Left renal cortex interstitium (tissue), 4 donors: ENCODE measurements at places on chromosomes 13 and 19.

DNA sequence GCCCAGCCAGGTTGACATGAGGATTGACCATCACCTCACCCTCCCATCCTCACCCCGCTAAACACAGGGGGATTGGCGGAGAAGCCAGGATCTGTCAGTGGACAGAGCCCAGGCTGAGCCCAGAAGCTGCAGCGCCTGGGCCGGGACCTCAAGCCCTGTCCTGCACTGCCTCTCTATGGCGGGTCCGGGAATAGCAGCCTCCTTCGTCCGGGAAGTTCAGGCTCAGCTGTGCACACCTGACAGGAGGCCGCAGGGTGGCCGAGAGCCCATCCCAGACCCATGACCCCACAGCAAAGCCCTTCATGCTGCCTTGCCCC is 67.8 kb downstream of the SPACA7 start:
- peak; percentile 52 for DNase-seq

GRCh38 chr19:4081441-4082129 is 14.9 kb upstream of the ZBTB7A start:
- no peak for DNase-seq

DNA sequence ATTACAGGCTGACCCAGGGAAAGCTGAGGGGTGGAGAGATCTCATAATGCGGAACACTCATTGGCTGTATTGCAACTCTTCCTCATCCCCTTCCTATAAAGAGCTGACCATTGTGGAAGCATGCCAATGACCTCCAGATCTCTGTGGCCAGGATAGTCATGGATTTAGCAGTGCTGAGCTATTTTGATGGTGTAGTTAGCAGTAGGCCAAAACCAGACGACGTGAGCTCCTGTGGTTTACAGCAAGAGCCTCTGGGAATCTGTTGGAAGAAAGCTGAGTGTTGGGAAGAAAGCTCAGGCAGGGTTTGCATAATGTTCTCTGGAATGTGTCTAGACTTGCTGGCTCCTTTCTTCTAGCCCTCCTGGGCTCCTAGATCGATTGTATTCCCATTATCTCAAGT is 187.5 kb upstream of the GPC6 start:
- no peak for DNase-seq

DNA sequence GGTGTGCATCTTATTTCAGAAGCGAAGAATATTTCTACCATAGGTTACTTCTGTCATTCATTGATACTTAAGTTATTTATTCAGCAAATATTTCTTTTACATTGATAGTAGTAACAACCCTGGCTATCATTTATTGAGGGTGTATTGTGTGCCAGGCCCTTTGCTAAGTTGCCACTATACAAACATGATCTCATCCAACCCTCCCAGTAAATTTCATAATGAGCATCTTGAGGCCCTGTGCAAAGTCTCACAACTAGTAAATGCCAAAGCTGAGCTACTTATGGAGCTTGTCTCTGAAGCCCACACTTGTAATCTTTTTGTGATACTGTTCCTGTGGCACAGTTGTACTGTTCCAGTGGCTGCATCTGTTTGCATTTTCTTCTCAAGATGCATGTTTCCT is 36.1 kb downstream of the RNASEH2B start:
- DNase-seq, result no peak

DNA sequence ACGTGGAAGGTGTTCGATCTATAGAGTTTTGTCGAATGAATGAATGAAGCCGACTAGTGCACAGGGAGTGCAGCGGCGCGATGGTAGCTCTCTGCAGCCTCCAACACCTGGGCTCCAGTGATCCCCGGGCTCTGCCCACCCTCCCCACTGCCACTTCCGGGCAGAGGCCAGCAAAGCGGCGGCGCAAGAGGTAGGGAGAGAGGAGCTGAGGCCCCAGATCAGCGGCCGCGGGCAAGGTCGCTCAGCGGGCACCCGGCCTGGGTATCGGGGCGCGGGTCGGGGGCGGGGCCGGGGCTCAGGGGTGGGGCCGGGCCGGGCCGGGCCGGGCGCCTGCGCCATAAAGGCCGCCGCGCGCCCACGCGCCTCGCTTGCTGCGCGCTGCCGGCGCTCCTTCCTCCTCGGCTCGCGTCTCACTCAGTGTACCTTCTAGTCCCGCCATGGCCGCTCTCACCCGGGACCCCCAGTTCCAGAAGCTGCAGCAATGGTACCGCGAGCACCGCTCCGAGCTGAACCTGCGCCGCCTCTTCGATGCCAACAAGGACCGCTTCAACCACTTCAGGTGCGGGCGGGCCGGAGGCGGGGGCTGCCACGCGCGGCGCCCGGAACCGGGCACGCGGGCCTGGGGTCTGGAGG is at the start of gene GPI:
Gene GPI, plus strand, starts transcription at position 367 of the 633 bp plus-strand sequence. Its CDS starts 71 bp downstream, at position 438.
- no peak for DNase-seq

GRCh38 chr19:38661136-38661535 is 13.7 kb downstream of the ACTN4 start:
- no peak for DNase-seq

GRCh38 chr19:3357992-3358688 is 8.2 kb upstream of the NFIC start:
- no peak for DNase-seq

DNA sequence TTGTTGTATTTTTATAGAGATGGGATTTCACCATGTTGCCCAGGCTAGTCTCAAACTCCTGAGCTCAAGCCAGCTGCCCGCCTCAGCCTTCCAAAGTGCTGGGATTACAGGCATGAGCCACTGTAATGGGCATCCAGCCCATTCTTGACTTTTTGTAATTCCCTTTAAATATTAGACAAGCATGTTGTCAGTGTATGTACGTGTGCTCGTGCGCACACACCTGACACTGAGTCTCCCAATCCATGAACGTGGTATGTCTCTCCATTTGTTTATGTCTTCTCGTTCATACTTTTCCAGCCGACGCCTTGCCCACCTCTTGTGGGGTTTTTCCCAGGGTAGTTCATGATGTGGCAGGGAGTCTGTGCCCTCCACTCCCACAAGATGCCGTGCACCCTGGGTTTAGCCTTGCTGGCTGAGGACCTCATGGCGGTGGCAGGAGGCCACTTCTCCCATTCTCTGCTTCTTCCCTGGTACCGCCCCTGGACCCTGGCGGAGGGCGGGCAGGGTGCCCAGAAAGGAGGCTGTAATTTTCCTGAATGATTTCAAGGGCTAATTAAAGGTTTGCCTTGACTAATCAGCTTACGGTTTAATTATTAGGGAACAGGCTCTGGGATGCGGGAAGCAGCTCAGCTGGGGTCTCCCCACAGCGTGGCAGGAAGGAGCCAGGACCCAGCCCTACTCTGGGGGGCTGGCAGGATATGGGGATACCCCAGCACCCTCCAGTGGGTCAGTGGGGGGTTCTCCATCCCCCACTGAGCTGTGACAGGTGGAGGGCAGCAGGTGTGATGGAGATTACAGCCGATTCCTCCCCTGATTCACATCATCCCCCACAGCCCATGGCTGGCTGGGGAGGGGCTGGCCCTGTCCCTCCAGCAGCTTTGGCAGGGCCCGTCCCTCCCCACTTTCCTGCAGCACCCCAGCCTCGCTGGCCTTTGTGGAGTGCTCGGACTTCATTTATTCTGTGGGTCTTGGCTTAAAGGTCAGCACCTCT is 12.9 kb downstream of the PAK4 start:
- DNase-seq, result no peak

DNA sequence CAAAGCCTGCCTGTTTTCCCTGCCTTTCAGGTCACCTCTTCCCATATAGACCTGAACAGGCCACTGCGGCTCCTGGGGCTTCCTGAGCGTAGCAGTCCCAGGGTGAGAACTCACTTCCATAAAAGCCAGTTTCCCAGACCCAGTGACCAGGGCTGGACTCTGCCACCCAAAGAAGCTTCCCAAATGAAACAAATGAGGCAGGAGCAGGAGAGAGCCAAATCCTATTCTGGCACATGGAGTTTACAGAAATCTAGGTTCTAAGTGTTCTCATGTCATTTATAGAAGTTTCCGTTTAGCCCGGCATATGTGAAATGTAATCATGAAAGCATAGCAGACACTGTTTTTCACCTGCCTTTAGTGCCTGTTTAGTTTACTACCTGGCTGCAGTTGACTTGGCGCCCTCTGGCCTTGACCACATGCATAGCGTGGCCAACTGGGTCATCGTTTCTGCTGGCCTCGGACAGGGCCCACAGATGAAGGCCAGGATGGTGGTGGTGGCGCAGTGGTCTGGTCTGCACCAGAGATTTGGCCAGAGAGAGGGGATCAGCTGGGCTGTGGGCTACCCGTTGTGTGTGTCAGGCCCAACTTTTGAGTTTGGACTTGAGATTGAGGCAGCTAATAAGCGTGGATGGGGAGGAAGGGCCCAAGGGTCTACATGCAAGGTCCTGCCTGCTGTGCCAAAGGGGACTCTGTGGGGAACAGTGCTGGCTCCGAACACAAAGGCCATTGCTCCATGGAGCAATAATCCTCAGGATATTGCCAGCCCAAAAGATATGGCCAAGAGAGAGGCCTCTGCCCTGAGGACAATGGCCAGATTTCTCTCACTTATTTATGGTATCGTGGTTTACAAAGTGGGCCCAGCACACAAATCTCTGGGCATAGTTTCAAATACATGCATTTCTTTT is 43.3 kb downstream of the NFIX start:
- no peak for DNase-seq
